ENCODE measurements at places on chromosomes 2 and 18.

GRCh38 chr18:41371156-41372045 is 583.6 kb upstream of the PIK3C3 start:
- H3K27ac ChIP-seq, result no peak overlapping the region
- no peaks in the 10 kb centered on the region for H3K27me3 ChIP-seq
- no peaks in the 10 kb centered on the region for H3K4me1 ChIP-seq
- ATAC-seq, result no peak
- H3K36me3 ChIP-seq, result no peaks in the 10 kb centered on the region

DNA sequence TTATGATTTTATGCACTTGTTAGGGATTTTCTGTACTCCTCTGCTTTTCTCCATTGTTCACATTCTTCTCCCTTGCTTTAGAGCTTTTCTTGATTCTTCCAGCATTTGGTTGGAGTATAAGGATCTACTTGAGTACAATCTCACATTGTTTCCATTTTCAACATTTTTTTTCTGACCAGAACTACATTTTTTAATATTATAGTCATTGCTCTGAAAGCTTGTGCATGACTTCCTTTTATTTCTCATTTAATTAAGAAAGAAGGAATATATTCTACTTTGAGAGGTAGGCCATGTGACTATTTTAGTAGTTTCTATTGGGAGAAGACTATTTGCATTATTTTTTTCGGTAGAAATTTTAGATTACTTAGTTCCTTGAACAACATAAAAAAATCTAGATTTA is 200.4 kb downstream of the TMEM247 start:
- no peaks in the 10 kb centered on the region for H3K36me3 ChIP-seq
- H3K27ac ChIP-seq, result no peak overlapping the region
- ATAC-seq, result no peak
- H3K4me3 ChIP-seq, result no peak overlapping the region
- no peaks in the 10 kb centered on the region for H3K4me1 ChIP-seq

- no peaks in the 10 kb centered on the region for H3K27me3 ChIP-seq
- no peak overlapping the region for H3K4me3 ChIP-seq
- no peaks in the 10 kb centered on the region for H3K36me3 ChIP-seq
- H3K27ac ChIP-seq, result no peak overlapping the region
- ATAC-seq, result no peak
- peaks cover 3% of the 10 kb centered on the region for H3K4me1 ChIP-seq
Measured at GRCh38 chr2:64904413-64905329, 84.5 kb upstream of the SLC1A4 start.

DNA sequence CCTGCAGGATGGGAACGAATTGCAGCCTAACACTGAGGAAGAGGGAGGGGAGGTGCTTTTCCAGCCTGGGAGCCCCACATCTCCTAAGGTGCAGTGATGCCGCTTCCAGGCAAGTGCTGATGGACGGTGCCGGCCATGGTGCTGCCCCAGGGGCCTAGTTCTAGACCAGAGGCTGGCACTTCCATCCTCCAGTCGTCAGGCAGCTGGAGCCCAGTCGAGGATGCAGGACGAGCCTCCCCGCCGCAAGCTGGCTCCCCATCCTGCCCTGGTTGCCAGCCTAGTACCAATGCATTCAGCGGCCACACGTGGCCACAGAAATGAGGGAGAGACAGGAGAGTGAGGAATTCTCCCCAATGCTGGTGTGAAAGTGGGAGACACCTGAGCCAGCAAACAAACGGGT is 413.5 kb downstream of the ZNF516 start:
- H3K27me3 ChIP-seq, result no peaks in the 10 kb centered on the region
- H3K27ac ChIP-seq, result no peak overlapping the region
- no peaks in the 10 kb centered on the region for H3K4me1 ChIP-seq
- ATAC-seq, result no peak

DNA sequence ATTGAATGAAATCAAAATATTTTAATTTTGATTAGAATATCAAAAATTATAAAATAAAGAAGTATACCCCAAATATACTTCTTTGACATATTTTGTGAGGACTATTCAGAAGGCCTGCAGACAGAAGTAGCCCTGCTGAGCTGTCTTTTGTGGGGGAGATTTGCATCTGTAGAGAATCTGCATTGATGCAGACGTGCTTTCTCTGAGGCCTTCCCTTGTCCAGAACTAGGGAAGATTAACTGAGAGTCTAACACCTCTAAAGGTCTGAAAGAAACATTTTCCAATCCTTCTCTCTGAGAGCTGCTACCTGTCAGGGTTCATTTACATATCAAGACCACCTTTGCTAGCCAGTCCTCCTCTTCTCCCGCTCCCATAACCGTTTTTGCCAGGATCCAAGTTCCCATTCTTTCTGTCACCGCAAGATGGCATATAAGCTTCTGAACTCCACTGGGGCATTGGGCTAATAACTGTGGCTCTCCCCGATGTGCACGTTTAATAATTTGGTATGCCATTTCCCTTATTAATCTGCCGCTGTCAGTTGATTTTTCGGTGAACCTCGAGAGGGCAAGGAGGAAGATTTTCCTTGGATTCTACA is 510.4 kb upstream of the CNTNAP5 start:
- no peak overlapping the region for H3K27ac ChIP-seq
- no peak for ATAC-seq
- H3K4me3 ChIP-seq, result no peak overlapping the region
- H3K27me3 ChIP-seq, result no peaks in the 10 kb centered on the region
- no peaks in the 10 kb centered on the region for H3K4me1 ChIP-seq

GRCh38 chr18:703213-703967 is 9.0 kb downstream of the ENOSF1 start:
- peaks cover 4% of the 10 kb centered on the region for H3K4me1 ChIP-seq
- no peak overlapping the region for H3K4me3 ChIP-seq
- peak; percentile 69 for ATAC-seq
- H3K27ac ChIP-seq, result peak overlapping the region; percentile 80
- no peaks in the 10 kb centered on the region for H3K36me3 ChIP-seq
- no peaks in the 10 kb centered on the region for H3K27me3 ChIP-seq

All from gastroesophageal sphincter (tissue), 4 donors.